Thoracic aorta (tissue), 2 donors: ENCODE measurements at places on chromosomes 1 and 21. TPM values are rescaled to one million over a fixed set of nuclear protein-coding genes. Genes with fewer than 3 reads are reported as not detected.

DNA sequence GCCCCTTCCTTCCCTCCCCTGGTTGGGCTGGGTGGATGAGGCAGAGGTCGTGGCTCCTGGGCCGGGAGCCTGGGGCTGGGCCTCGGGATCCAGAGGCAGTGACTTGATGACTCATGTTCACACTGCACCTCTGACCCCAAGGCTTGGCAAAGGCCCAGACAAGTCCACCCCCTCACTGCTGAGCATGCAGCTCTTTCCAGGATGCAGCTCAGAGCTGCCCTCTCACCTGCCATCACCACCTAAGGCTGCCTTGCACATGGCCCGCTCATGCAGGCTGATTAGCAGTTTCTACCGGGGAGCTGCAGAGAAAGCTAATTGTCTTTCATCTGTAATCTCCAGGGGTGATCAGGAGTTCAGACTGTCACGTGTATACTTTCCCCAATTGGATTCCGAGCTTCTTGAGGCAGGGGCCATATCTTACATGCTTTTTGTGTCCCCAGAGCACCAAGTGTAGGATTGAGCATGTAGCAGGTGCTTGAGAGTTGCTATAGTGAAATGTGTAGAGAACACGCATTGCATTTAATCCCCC, 62.1 kb downstream of the LRRN2 start:
- DNase-seq, result no peak
- H3K36me3 ChIP-seq, result no peaks in the 10 kb centered on the region
- H3K4me3 ChIP-seq, result no peak overlapping the region
- H3K27me3 ChIP-seq, result no peaks in the 10 kb centered on the region
- H3K27ac ChIP-seq, result no peak overlapping the region

GRCh38 chr1:6672558-6672957, 29.1 kb downstream of the DNAJC11 start:
- DNase-seq, result no peak
- no peaks in the 10 kb centered on the region for H3K27me3 ChIP-seq
- H3K4me1 ChIP-seq, result no peaks in the 10 kb centered on the region
- H3K27ac ChIP-seq, result no peak overlapping the region
- peaks cover 12% of the 10 kb centered on the region for H3K36me3 ChIP-seq
- H3K4me3 ChIP-seq, result no peak overlapping the region

DNA sequence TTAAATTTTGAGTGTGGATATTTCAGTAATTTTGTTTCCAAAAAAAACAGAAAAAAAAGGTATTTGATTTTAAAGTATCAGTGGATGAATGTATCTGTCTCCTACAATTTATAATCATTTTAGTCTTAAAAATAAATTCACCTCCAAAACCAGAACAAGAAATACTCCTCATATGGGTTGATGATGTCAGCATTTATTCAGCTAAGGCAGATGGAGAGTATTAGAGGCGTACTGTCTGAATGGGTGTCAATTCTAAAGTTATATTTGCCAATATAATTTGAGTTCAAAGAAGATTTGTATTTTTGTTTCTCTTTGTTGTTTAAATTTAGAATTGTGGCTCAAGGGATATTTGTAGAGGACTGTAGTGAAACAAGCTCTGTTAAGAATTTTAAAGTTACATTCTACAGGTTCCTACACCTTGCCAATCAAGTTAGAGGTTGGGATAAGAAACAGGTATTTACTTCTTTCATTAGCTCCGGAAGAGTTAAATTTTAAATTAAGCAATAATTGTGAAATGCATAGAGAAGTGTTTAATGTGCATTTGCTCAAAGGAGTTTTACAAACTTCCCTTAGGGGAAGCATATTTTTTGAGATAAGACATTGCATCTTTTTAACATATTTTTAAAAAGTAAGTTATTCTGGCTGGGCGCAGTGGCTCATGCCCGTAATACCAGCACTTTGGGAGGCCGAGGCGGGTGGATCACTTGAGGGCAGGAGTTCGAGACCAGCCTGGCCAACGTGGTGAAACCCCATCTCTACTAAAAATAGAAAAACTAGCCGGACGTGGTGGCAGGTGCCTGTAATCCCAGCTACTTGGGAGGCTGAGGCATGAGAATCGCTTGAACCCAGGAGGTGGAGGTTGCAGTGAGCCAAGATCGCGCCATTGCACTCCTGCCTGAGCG, 1.2 kb downstream of the PLA2G4A start:
- no peak overlapping the region for H3K27ac ChIP-seq
- no peak for DNase-seq

- H3K27me3 ChIP-seq, result no peaks in the 10 kb centered on the region
- no peak overlapping the region for H3K27ac ChIP-seq
- no peaks in the 10 kb centered on the region for H3K4me1 ChIP-seq
- H3K4me3 ChIP-seq, result no peak overlapping the region
- no peaks in the 10 kb centered on the region for H3K36me3 ChIP-seq
These were observed 167.4 kb downstream of the DUSP10 start for GRCh38 chr1:221574529-221574928.

- no peak overlapping the region for H3K27ac ChIP-seq
- H3K27me3 ChIP-seq, result no peaks in the 10 kb centered on the region
- H3K4me3 ChIP-seq, result no peak overlapping the region
- peaks cover 9% of the 10 kb centered on the region for H3K36me3 ChIP-seq
These were observed 25.5 kb downstream of the GBP2 start for GRCh38 chr1:89100412-89100811.

- H3K27ac ChIP-seq, result no peak overlapping the region
- H3K4me1 ChIP-seq, result peaks cover 2% of the 10 kb centered on the region
- no peaks in the 10 kb centered on the region for H3K27me3 ChIP-seq
- no peak for DNase-seq
- no peak overlapping the region for H3K4me3 ChIP-seq
- H3K36me3 ChIP-seq, result no peaks in the 10 kb centered on the region
These were observed 16.4 kb downstream of the KNCN start for GRCh38 chr1:46535063-46535462.

Gene MMEL1
- total RNA-seq, result not detected

DNA sequence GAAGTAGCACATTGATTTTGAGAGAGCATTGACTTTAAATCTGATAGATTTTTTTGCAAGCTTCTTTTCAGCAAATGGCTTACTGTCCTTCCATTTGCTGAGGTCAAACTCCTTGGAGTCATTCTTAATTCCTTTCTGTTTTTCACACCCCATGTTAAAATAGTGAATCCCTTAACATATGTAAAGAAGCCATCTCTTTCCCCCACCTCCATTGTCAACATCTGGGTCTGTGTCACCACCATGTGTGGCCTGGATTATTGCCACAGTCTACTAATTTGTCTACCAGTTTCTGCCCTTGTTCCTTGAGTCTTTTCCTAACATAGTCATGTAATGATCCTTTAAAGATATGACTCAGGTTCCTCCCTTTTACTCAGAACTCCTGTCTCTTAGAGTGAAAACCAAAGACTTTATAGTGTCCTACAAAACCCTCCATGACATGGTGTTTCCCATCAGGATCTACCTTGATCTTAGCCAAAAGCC, 104.7 kb downstream of the ST6GALNAC3 start:
- no peaks in the 10 kb centered on the region for H3K4me1 ChIP-seq
- no peak overlapping the region for H3K27ac ChIP-seq
- DNase-seq, result no peak
- H3K27me3 ChIP-seq, result no peaks in the 10 kb centered on the region
- H3K36me3 ChIP-seq, result no peaks in the 10 kb centered on the region

DNA sequence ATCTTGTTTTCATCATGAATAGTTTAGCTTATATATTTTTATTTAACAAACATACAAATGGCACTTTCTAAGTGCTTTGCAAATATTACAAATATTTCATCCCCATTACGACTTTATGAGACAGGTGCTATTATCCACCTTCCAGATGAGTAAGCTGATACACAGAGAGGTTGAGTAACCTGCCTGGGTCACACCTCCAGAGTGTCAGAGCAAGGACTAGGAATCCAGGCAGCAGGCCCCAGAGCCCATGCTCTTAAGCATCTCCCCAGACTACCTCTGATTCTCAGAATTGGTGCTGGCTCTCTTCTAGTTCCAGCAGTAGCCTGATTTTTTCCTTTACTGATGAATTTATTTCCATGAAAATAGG, 40.0 kb downstream of the EPHB2 start:
- H3K4me1 ChIP-seq, result peaks cover 7% of the 10 kb centered on the region
- no peak for DNase-seq
- H3K36me3 ChIP-seq, result no peaks in the 10 kb centered on the region
- no peak overlapping the region for H3K4me3 ChIP-seq

- H3K36me3 ChIP-seq, result peaks cover 49% of the 10 kb centered on the region
- no peaks in the 10 kb centered on the region for H3K27me3 ChIP-seq
- H3K4me3 ChIP-seq, result no peak overlapping the region
- no peak overlapping the region for H3K27ac ChIP-seq
- H3K4me1 ChIP-seq, result no peaks in the 10 kb centered on the region
- DNase-seq, result no peak
These were observed 5.8 kb upstream of the SPATC1L start for GRCh38 chr21:46189959-46190490.
